ENCODE measurements at places on chromosomes 7 and 10. TPM values are rescaled to one million over a fixed set of nuclear protein-coding genes. Genes with fewer than 3 reads are reported as not detected.

GRCh38 chr10:90403211-90404000 is 454.4 kb downstream of the HTR7 start:
- no peak overlapping the region for H3K27ac ChIP-seq
- no peak for DNase-seq
- no peak overlapping the region for H3K4me3 ChIP-seq
- H3K27me3 ChIP-seq = no peaks in the 10 kb centered on the region
- H3K36me3 ChIP-seq = no peaks in the 10 kb centered on the region

DNA sequence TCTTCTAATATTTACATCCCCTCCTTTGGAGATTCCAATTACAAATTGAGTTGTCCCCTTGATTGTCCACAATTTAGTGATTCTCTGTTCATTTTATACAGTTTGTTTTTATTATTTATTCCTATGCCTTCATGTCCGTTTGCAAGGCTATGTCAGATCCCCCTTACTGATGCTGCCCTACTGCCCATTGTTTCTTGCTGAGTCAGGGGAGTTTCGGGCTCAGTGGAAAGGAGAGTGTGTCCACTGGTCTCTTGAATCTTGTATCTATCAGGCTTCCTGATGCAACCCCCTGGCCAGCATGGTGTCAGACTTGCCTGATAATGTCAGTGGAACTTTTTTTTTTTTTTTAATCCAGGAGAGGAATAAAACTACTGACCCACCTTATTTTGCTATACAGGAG is 384.4 kb downstream of the CDC14C start:
- H3K4me3 ChIP-seq = no peak overlapping the region
- H3K27ac ChIP-seq = no peak overlapping the region
- DNase-seq = no peak
- H3K27me3 ChIP-seq = no peaks in the 10 kb centered on the region
- H3K4me1 ChIP-seq = no peaks in the 10 kb centered on the region

GRCh38 chr7:111842491-111842890 is 280.2 kb upstream of the IMMP2L start:
- H3K4me1 ChIP-seq = no peaks in the 10 kb centered on the region
- H3K27ac ChIP-seq = no peak overlapping the region
- no peaks in the 10 kb centered on the region for H3K36me3 ChIP-seq
- no peaks in the 10 kb centered on the region for H3K27me3 ChIP-seq

- H3K4me1 ChIP-seq = no peaks in the 10 kb centered on the region
- no peak overlapping the region for H3K4me3 ChIP-seq
- no peaks in the 10 kb centered on the region for H3K27me3 ChIP-seq
- no peak overlapping the region for H3K27ac ChIP-seq
Measured at GRCh38 chr7:19617901-19618300, 90.9 kb downstream of the POLR1F start.

GRCh38 chr7:153390955-153391354 is 631.4 kb downstream of the ACTR3B start:
- H3K36me3 ChIP-seq = no peaks in the 10 kb centered on the region
- no peak overlapping the region for H3K4me3 ChIP-seq
- no peak for DNase-seq
- H3K4me1 ChIP-seq = no peaks in the 10 kb centered on the region

DNA sequence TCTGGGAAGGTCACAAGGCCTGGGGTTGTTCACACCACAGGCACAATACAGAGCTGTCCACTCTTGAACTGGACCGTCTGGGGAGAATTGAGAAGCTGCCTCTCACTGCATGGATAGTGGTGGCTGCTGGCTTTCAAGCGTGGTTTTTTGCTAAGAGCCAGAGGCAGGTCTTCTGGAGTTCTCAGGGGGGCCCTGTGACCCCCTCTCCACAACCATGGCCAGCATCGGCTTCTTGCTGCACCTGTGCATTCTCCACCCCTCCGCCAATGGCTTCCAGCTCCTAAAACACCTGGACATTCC is 140.3 kb downstream of the ADCY1 start:
- no peak overlapping the region for H3K27ac ChIP-seq
- no peaks in the 10 kb centered on the region for H3K27me3 ChIP-seq
- no peaks in the 10 kb centered on the region for H3K4me1 ChIP-seq
- no peak for DNase-seq
- H3K4me3 ChIP-seq = no peak overlapping the region

DNA sequence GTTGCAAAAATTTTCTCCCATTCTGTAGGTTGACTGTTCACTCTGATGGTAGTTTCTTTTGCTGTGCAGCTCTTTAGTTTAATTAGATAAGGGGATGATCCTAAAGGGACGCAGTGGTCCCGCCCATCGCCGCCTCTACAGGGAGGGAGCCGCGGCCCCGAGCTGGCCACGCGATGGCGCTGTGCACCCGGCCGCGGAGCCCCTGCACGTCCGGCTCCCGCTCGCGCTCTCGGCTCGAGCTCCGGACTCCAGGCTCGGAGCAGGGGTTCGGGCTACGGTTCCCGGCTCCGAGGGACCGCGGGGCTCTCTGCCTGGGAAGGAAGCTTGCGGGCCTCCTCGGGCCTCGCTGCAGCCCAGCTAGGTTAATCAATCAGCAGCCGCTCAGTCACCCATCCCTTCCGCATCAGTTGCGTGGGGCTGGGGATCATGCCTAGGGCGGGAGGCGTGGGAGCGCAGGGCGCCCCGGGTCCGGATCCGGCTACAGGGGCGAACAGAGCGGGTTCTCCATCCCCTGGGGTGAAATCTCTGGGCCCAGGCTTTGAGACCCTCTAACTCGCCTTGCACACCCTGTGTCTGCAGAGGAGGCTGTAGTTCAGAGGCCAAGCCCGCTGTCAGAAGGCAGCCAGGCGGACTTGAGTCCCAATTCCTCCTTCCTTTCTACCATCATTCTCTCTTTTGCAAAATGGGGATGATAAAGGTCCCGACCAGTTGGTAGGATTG is 97.9 kb downstream of the WDR11 start:
- H3K27ac ChIP-seq = no peak overlapping the region
- peaks cover 4% of the 10 kb centered on the region for H3K4me1 ChIP-seq
- peak overlapping the region; percentile 50 for H3K4me3 ChIP-seq
- no peaks in the 10 kb centered on the region for H3K27me3 ChIP-seq
- H3K36me3 ChIP-seq = no peaks in the 10 kb centered on the region
- peak; percentile 89 for DNase-seq

DNA sequence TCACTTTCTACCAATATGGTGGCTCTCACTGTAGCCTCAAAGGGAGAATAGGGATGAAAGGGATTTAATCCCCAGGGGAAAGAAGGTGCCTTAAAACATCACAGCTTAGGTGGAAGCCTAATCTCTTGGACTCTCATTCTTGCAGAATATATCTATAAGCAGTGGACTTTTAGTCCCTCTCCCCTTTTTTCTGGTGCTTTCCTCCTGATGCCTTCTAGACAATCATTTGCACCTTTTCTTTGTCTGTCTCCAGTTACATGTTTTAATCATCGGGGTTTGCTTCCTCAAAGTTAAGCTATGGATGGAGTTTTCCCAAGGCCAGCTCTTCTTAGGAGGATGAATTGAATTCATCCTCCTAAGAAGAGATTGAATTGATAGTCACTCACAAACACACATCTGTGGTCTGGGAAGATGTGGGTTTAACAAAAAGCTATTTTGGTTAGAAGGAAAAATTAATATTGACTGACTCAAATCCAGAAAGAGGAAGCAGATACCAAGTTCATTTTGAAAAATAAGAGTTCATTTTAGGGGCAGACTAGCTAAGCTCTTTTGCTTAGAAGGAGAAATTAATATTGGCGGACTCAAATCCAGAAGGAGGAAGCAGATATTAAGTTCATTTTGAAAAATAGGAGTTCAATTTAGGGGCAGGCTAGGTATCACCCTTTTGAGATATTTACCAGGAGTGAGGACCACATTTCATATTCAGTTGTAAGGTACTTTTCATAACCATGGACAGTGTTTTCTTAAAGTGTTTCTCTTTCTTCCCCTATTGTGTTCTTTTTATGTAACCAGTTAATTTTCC is 35.2 kb upstream of the PLEKHS1 start:
- H3K4me3 ChIP-seq = no peak overlapping the region
- H3K27me3 ChIP-seq = no peaks in the 10 kb centered on the region
- H3K4me1 ChIP-seq = peaks cover 10% of the 10 kb centered on the region
- DNase-seq = no peak
- no peak overlapping the region for H3K27ac ChIP-seq
- H3K36me3 ChIP-seq = no peaks in the 10 kb centered on the region

- no peak for DNase-seq
- H3K4me3 ChIP-seq = no peak overlapping the region
- H3K4me1 ChIP-seq = no peaks in the 10 kb centered on the region
- H3K36me3 ChIP-seq = no peaks in the 10 kb centered on the region
- no peak overlapping the region for H3K27ac ChIP-seq
Measured at GRCh38 chr10:85671530-85671929, 695.1 kb downstream of the GRID1 start.

- no peak for DNase-seq
- H3K4me1 ChIP-seq = no peaks in the 10 kb centered on the region
- no peak overlapping the region for H3K4me3 ChIP-seq
- H3K36me3 ChIP-seq = no peaks in the 10 kb centered on the region
- no peak overlapping the region for H3K27ac ChIP-seq
- 0 out of 2 replicates have a peak, but pooled peaks cover 3% of the 10 kb centered on the region for H3K27me3 ChIP-seq
Measured at GRCh38 chr7:34086064-34086463, 180.7 kb downstream of the BMPER start.

- no peaks in the 10 kb centered on the region for H3K27me3 ChIP-seq
- no peak for DNase-seq
- no peaks in the 10 kb centered on the region for H3K4me1 ChIP-seq
- H3K36me3 ChIP-seq = no peaks in the 10 kb centered on the region
- no peak overlapping the region for H3K4me3 ChIP-seq
- H3K27ac ChIP-seq = no peak overlapping the region
Measured at GRCh38 chr7:20991544-20991943, 204.9 kb upstream of the SP8 start.

GRCh38 chr7:149855361-149856305 is 17.5 kb downstream of the ZNF862 start:
- no peak overlapping the region for H3K4me3 ChIP-seq
- no peaks in the 10 kb centered on the region for H3K27me3 ChIP-seq
- no peaks in the 10 kb centered on the region for H3K4me1 ChIP-seq

Gene WDR86
- total RNA-seq = not detected

Gene AZGP1
- 1.0 TPM for total RNA-seq

Gene GHRHR
- total RNA-seq = not detected

Gene DTX2
- total RNA-seq = 17.0 TPM

Gene ZNF804B
- not detected for total RNA-seq

Measured in Karpas-422 (cell line).